Muscle of leg (tissue), 16 donors: ENCODE measurements at places on chromosomes 13 and 19. TPM values are rescaled to one million over a fixed set of nuclear protein-coding genes. Genes with fewer than 3 reads are reported as not detected.

The C3 gene
- 10.2 TPM for total RNA-seq

The POSTN gene
- 2,609 TPM for total RNA-seq

The C1QTNF9 gene
- 3.5 TPM for total RNA-seq

The CACNG8 gene
- 0.09 TPM for total RNA-seq

The ZNF699 gene
- total RNA-seq = 5.2 TPM

The ERICH6B gene
- total RNA-seq = not detected

The LYPD3 gene
- total RNA-seq = 0.49 TPM

The NACC1 gene
- 12.9 TPM for total RNA-seq
